ENCODE measurements at places on chromosomes 12 and 14. TPM values are rescaled to one million over a fixed set of nuclear protein-coding genes. Genes with fewer than 3 reads are reported as not detected.

- peak overlapping the region; percentile 73 for H3K27ac ChIP-seq
- H3K4me1 ChIP-seq = peaks cover 14% of the 10 kb centered on the region
- H3K36me3 ChIP-seq = no peaks in the 10 kb centered on the region
- no peaks in the 10 kb centered on the region for H3K27me3 ChIP-seq
Observed at GRCh38 chr12:68336889-68337303, 4.7 kb upstream of the MDM1 start.

DNA sequence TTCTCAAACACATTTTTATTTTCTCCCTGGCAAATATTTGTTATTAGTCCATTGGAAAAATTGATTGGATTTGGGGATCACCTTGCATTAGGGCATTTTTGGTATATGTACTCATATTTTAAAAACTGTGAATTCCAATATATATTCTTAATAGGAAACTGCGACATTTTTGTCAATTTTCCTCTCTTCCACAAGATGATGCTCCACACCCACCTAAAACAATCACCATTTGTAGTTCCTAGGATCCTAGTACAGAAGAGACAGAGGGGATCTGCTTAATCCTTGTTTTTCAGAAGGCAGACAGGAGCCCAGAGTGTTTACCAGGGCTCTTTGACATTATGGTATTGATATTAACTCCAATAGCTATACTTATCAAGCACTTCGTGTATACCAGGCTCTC is 22.8 kb upstream of the OASL start:
- peaks cover 4% of the 10 kb centered on the region for H3K27me3 ChIP-seq
- DNase-seq = no peak
- no peak overlapping the region for H3K4me3 ChIP-seq
- no peaks in the 10 kb centered on the region for H3K4me1 ChIP-seq
- H3K27ac ChIP-seq = no peak overlapping the region
- no peaks in the 10 kb centered on the region for H3K36me3 ChIP-seq

DNA sequence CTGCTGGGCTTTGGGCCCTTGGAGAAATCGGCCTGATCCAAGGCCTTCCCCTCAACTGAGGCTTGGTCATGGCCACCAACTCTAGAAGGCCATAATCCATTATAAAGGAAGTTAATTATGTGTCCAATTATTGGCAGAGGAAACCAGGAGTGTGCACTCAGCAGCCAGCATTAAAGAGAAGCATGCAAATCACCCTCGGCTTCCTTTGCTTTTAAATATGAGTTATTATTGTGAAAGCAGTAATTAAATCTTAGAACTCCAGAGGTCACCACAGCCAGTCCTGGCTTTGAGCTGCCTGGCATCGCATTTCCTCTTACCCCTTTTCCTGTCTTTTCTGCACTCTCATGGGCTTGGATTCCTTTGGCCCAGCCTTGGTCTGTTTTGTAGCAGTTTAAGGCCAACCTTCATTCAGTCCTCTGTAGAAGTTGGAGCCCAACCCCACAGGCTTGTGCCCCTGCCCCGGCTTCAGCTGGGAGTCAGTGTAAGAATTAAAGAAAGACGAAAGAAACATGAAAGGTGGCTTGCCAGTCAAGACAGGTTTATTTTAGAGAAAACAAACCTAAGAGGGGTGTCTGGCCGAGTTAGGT is 14.7 kb upstream of the KRT86 start:
- peaks cover 22% of the 10 kb centered on the region for H3K4me1 ChIP-seq
- no peak for DNase-seq
- no peaks in the 10 kb centered on the region for H3K36me3 ChIP-seq
- peaks cover 64% of the 10 kb centered on the region for H3K27me3 ChIP-seq
- peak overlapping the region; percentile 36 for H3K4me3 ChIP-seq

GRCh38 chr12:1807087-1807860 is 13.1 kb upstream of the LRTM2 start:
- peaks cover 9% of the 10 kb centered on the region for H3K4me1 ChIP-seq
- H3K27me3 ChIP-seq = peaks cover 12% of the 10 kb centered on the region
- H3K36me3 ChIP-seq = no peaks in the 10 kb centered on the region
- no peak overlapping the region for H3K4me3 ChIP-seq
- DNase-seq = no peak

GRCh38 chr12:131737150-131737827 is 26.4 kb downstream of the SFSWAP start:
- H3K27ac ChIP-seq = peak overlapping the region; percentile 90
- DNase-seq = no peak
- H3K36me3 ChIP-seq = peaks cover 30% of the 10 kb centered on the region
- H3K4me3 ChIP-seq = no peak overlapping the region
- no peaks in the 10 kb centered on the region for H3K4me1 ChIP-seq

- DNase-seq = no peak
- no peak overlapping the region for H3K27ac ChIP-seq
- peaks cover 25% of the 10 kb centered on the region for H3K36me3 ChIP-seq
- H3K27me3 ChIP-seq = no peaks in the 10 kb centered on the region
- peaks cover 7% of the 10 kb centered on the region for H3K4me1 ChIP-seq
- no peak overlapping the region for H3K4me3 ChIP-seq
Observed at GRCh38 chr12:48775299-48775698, 13.6 kb downstream of the ADCY6 start.

GRCh38 chr12:103737881-103738280 is 103.2 kb downstream of the NT5DC3 start:
- H3K36me3 ChIP-seq = no peaks in the 10 kb centered on the region
- no peak overlapping the region for H3K4me3 ChIP-seq
- H3K4me1 ChIP-seq = no peaks in the 10 kb centered on the region
- peaks cover 34% of the 10 kb centered on the region for H3K27me3 ChIP-seq
- DNase-seq = no peak

GRCh38 chr12:26231921-26232320 is 36.5 kb downstream of the SSPN start:
- H3K4me3 ChIP-seq = no peak overlapping the region
- H3K27me3 ChIP-seq = peaks cover 46% of the 10 kb centered on the region
- H3K36me3 ChIP-seq = peaks cover 4% of the 10 kb centered on the region
- no peak for DNase-seq
- peaks cover 8% of the 10 kb centered on the region for H3K4me1 ChIP-seq
- H3K27ac ChIP-seq = no peak overlapping the region

DNA sequence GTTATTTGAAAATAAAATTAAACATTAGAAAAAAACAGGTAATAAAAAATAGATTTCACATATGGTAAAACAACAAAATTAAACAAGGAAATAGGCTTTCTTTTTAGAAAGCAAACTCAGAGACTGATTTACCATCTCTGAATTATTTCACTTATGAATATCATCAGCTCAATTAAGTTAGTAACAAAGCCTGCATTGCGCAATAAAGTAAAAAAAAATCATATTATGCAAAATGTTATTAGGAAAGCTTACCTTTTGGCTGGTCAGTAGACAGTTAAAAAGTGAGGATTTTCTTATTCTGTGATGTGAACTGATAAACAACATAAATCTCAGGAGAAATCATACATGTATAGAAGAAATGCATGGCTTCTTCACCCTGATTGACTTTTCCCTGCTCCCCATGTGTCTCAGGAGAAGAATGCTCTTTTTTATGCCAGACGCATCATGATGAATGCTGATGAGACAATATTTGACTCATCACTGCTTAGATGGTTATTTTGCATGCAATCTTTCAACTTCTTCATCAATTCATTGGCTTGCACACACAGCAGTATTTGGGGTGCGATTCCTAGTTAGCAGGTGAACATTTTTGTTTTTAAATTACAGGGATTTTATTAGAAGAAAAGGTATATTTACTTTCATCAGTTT is 124.5 kb upstream of the USP15 start:
- no peaks in the 10 kb centered on the region for H3K4me1 ChIP-seq
- H3K27ac ChIP-seq = no peak overlapping the region
- H3K27me3 ChIP-seq = peaks cover 11% of the 10 kb centered on the region

GRCh38 chr12:115758877-115759620 is 518.4 kb downstream of the MED13L start:
- H3K27ac ChIP-seq = no peak overlapping the region
- no peaks in the 10 kb centered on the region for H3K36me3 ChIP-seq
- peaks cover 23% of the 10 kb centered on the region for H3K4me1 ChIP-seq
- peaks cover 20% of the 10 kb centered on the region for H3K27me3 ChIP-seq
- H3K4me3 ChIP-seq = no peak overlapping the region
- DNase-seq = no peak

DNA sequence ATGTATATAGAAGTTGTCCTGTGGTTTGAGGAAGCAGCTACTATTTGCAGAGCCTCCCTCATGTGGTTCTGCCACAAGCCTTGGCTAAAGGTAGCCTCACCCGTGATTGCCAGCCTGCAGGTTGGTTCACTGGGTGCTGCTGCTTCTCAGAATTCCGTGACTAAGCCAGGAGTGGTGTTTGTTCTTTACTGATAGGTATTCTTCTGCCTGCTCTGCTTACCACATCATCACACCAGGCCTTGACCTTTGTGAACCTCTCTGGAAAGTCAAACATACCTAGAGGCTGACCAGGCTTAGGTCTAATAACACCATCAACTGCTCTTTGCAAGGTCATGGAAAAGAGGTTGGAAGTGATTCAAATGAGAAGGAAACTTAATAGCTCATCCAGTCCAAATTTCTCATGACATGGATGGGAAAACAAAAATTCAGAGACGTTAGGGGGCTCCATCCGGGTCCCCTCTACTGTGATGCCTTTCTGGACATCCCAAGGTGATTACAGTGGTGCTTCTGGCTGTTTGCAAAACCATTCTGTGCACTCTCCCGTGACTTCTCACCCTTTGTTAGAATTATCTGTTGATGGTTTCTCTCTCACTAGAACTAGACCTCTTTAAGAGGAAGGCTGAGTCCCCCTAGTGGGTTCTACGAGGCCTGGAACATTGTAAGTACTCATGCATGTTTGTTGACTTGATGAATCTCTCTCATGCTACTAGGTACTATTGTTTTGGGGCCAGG is 8.5 kb upstream of the SOCS2 start:
- H3K4me1 ChIP-seq = no peaks in the 10 kb centered on the region
- no peak overlapping the region for H3K27ac ChIP-seq
- no peak for DNase-seq
- peaks cover 19% of the 10 kb centered on the region for H3K27me3 ChIP-seq
- H3K4me3 ChIP-seq = no peak overlapping the region

GRCh38 chr14:93317875-93318807 is 14.7 kb downstream of the BTBD7 start:
- DNase-seq = no peak
- peaks cover 5% of the 10 kb centered on the region for H3K36me3 ChIP-seq
- no peak overlapping the region for H3K27ac ChIP-seq
- H3K4me3 ChIP-seq = no peak overlapping the region
- H3K27me3 ChIP-seq = no peaks in the 10 kb centered on the region

NR4A1 gene
- total RNA-seq = 11.4 TPM

SLC25A47 gene
- total RNA-seq = not detected

LBHD2 gene
- not detected for total RNA-seq

JAG2 gene
- total RNA-seq = 16.5 TPM

TMEM121 gene
- total RNA-seq = 1.4 TPM

All from type B pancreatic cell (in vitro differentiated cells).